ENCODE measurements at places on chromosomes 11 and 22. TPM values are rescaled to one million over a fixed set of nuclear protein-coding genes. Genes with fewer than 3 reads are reported as not detected.

GRCh38 chr11:66579017-66579606, 10.7 kb upstream of the CTSF start:
- H3K27ac ChIP-seq: no peak overlapping the region
- H3K4me3 ChIP-seq: no peak overlapping the region
- H3K4me1 ChIP-seq: peaks cover 6% of the 10 kb centered on the region
- H3K36me3 ChIP-seq: no peaks in the 10 kb centered on the region

DNA sequence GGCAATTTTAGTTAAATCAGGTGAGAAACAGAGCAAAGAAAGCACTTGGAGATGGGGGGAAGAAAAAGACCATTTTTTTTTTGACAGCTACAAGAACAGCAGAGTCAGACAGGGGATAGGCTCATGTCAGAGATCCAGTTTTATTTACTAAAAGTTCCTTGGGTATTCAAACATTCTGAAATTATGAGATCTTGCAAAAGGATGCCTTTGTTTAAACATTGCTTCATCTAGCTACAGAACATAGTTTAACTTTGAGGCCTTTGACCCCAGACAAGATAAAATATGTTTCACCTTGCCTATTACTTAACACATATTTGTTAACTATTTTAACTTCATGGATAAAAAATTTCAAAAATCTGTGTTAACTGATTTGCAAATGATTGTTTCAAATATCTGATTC, 6.4 kb downstream of the GLYATL1 start:
- peaks cover 2% of the 10 kb centered on the region for H3K27me3 ChIP-seq
- no peak for DNase-seq
- H3K36me3 ChIP-seq: no peaks in the 10 kb centered on the region
- H3K4me1 ChIP-seq: no peaks in the 10 kb centered on the region
- H3K27ac ChIP-seq: no peak overlapping the region

DNA sequence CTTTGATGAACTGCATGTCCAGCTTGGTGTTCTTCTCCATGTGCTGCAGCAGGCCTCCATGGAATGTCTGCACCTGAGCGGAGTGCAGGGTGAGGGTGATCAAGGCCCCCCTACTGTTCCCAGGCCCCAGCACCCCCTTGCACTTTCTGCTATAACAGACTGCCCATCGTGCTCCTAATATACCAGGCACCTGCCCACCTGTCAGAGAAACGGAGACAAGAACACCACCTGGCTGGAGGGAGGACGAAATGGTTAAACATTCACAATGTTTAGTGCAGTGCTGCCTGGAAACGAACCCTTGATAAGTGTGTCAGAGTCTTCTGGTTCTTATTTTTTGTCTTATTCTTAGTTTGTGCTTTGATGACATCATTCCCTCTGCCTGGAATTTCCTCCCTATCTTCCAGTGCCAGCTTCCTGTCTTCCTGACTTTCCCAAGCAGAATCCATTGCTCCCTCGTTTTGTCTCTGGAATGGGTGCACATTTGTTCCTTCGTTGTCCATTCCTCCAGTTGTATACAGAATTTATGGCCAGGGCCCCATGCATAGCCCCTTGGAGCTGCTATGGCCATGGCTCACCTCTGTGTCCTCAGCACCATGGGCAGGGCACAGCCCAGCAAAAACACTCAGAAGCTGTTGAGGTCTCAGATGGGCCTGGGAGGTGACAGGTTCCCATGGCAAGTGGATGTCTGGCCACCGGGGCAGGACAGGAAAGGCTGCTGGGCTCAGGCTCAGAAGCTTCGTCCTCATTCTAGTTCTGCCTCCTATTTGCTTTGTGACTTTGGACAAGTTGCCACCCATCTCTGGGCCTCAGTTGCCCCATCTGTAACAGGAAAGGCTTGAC, 11.9 kb downstream of the BAIAP2L2 start:
- no peak overlapping the region for H3K4me3 ChIP-seq
- no peak for DNase-seq
- no peaks in the 10 kb centered on the region for H3K36me3 ChIP-seq

DNA sequence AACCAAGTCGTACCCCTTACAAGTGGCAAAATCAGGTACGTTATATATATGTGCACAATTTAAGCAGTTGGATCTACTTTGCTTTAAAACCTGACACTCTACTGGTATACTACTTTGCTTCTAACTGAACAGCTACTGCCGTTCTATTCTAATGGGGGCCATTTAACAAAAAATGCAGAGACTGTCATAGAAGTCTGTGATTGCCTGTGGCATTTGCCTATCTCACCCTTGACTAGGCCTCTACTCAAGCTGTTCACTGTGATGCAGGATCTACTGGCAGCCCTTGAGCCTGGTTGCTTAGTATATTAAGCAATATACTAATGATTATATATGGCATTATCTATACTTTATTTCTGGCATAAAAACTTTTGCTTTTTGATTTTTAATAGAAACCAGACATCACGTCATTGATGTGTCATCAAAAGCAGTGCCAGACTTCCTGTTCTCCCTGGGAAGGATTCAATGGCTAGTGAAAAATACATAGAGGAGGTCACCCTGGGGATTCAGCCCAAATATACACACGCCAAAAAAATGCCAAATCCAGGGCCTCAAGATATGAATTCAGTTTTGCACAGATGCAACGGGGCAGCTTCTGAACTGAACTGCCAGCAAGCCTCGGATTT, 40.0 kb upstream of the FIBIN start:
- H3K27ac ChIP-seq: peak overlapping the region; percentile 69
- H3K36me3 ChIP-seq: no peaks in the 10 kb centered on the region
- H3K4me1 ChIP-seq: peaks cover 72% of the 10 kb centered on the region
- no peak overlapping the region for H3K4me3 ChIP-seq
- DNase-seq: no peak

GRCh38 chr11:58626934-58627483, 4.5 kb downstream of the CNTF start:
- no peaks in the 10 kb centered on the region for H3K27me3 ChIP-seq
- peaks cover 19% of the 10 kb centered on the region for H3K4me1 ChIP-seq
- H3K36me3 ChIP-seq: peaks cover 35% of the 10 kb centered on the region
- H3K27ac ChIP-seq: peak overlapping the region; percentile 85
- no peak overlapping the region for H3K4me3 ChIP-seq
- DNase-seq: no peak

Gene MN1
- 145 TPM for total RNA-seq

Measured in osteocyte (in vitro differentiated cells).